Central memory CD4-positive, alpha-beta T cell (primary cell): ENCODE measurements at places on chromosomes 3 and 15.

DNA sequence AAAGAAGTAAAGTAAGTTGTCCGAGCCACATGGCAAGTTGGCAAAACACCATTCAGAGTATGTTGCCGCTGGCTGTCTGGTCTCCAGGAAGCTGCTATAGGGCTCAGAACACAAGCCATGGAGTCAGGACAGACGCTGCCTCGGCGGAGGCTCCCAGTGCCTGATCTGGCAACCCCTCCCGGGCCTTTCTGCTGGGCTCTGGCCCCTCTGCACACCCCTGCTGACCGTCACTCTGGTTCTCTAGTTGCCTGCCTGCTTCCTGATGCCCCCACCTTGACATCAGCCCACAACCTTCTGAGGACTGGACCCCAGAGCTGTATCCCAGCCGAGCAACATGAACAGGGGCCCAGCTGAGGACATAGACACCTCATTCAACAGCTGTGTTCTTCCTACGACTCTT is 39.1 kb downstream of the MGLL start:
- no peak for DNase-seq

DNA sequence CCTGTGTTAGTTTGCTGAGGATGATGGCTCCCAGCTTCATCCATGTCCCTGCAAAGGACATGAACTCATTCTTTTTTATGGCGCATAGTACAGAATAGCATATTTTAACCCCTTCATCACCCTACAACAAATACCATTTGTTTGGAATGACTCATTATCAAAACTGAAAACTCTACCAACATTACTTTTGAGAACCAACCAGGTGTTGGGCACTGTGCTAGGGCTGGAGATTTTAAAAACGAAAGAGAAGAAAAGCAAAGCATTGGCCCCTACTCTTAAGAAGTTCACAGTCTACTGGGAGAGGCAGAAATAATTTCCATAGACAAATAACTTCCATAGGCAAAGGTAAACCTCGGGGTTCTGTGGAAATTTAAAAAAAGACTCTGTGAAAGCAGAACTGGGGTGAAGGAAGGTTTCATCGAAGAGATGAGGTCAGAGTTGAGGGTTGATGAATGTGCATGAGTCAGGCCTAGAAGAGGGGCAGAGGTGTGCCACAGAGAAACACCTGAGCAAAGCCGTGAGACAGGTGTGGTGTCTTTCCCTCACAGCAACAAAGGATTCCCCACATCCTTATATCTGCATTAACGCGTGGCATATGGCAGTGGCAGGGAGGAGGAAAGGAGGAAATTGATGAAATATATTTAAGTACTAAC is 51.0 kb downstream of the MCF2L2 start:
- no peak for DNase-seq

GRCh38 chr3:153652076-153652475 is 469.1 kb upstream of the ARHGEF26 start:
- no peak for DNase-seq

DNA sequence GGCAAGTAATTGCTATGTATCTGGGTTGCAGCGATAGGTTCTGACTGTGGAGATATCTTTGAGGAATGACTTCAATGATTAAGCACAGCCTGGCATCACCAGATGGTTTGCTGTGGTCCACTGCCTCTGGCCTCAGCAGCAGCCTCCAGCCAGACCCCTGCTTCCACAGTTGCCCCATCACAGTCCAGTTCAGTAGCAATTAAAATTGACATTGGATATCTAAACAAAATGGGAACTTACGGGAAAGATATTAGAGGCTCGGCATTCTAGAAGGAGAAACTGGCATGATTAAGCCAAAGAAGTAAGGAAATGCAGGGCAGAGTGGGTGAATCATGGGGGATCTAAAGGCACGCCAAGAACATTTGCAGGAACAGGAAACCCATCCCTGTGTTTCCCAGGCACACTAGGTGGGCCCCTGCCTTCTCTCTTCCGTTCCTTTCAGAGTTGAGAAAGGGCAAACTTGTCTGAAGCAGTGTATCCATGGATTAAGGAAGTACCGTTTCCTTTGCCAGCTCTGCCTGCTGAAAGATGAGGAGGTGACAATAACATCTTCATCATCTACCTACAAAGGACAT is 36.3 kb upstream of the SH3BP5 start:
- DNase-seq: no peak

DNA sequence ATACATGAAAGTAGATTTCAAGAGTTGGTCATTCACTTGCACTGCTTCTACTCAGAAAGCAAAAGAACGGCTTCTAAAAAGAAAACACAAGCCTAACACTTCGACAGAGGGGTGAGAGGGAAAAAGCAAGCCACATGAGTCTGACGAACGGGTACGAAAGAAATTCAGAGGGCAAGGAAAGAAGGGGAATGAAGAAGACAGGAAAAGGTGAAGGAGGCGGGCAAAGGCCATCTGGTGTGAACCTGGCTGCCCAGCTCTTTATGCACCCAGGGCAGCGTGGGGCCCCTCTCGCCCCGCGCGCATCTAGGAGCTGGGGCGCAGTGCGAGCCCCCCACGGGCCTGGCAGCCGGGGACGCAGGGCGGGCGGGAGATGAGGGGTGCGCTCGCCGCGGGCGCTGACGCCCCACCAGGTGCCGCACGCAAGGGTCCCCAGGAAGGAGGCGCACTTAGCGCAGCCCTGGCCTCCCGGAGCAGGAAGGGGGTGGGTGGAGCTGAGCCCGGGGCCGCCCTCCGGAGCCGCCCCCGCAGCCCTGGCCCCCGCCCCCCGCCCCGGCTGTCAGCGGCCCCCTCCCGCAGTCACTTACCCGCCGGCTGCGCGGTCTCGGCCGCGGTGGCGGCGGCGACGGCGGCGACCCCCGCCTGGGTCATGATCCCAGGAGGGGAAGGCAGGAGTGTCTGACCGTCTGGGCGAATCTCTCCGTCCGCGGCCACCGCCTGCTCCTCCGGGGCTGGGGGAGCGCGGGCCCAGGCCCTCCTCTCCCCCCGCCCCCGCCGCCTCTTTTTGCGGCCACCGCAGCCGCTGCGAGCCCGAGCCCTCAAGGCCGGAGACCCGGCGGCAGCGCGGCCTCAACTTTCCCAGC is at the start of gene USF3:
Gene USF3, minus strand, starts transcription at position 857 of the 860 bp plus-strand sequence. CDS start 21,764 bp downstream, outside the sequence.
- DNase-seq: peak; percentile 81

DNA sequence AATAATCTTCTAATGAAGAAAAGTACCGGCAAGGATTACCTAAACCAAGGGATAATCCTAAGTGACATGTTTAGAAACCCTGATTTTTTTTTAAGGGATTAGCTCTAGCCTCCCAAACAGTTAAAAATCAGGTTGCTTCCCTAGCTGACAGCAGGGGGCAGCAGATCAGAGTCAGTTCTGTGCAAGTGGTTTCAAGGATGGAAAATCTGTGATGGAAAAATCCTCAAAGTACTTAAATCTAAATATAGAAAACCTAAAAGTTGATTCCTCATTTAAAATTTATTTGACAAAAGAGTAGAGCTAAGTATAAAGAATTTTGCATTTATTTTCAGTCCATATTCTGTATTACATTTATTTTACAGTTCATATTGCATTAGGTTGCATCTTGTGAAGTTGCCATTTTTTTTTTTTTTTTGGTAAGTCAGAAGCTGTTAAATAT is 107.6 kb downstream of the PEX5L start:
- DNase-seq: peak; percentile 6
